CMK (cell line): ENCODE measurements at places on chromosomes 5 and 9.
A peak's percentile ranks its signal among the peaks of the same experiment; 100 is the strongest.

GRCh38 chr9:105690742-105691141, 3.6 kb upstream of the TMEM38B start:
- DNase-seq = no peak

- DNase-seq = no peak
These were observed 23.4 kb downstream of the HRH2 start for GRCh38 chr5:175681045-175681967.

GRCh38 chr5:130400091-130400490, 495.8 kb downstream of the CHSY3 start:
- no peak for DNase-seq

DNA sequence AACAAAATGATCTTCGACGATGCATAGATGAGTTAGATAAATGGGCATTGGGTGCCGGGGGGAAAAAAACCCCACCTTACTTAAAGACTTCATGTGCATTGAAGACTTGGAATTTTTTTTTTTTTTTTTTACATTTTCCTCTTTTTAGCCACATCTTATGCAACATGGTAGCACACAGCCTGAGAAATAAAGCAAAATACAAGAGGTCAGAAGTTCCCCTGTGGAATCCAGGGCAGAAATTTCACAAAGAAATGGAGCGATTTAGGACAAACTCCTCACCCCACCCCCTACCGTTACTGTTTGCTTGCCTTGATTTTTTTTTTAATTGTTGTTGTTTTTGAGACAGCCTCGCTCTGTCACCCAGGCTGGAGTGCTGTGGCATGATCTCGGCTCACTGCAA, 153.2 kb downstream of the GOLPH3 start:
- no peak for DNase-seq

GRCh38 chr5:173501922-173502321, 114.5 kb downstream of the BOD1 start:
- DNase-seq = no peak

DNA sequence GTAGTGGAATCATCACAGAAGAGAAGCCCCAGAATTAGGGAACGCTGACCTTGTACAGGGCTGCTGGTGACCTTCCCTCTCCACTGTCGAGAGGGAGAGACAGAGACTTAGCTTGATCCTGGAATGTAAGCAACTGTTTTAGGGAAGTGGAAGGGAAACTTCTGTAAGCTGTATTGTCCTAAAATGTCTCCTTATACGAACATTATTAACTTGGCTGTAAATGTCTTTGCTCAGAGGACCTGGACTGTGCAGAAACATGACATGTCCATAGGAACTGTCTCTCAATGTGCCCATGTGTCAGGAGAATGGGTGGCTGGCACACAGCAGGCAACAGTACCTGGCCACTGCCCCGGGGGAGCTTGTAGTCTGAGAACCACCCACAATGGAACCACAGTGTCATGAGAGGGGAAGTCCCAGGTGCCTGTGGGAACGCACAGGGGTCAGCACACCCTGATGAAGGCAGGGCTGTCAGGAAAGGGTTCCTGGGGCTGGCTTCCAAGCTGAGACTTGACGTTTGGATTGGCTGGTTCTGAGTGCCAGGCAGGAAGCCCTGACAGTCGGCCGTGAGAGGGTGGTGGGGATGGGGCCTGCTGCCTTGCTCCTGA, 34.0 kb downstream of the DAP start:
- DNase-seq = no peak

- DNase-seq = no peak
These were observed 80.6 kb downstream of the MYO10 start for GRCh38 chr5:16855485-16855884.

- DNase-seq = no peak
These were observed 153.1 kb downstream of the PCSK1 start for GRCh38 chr5:96279801-96280542.

GRCh38 chr9:19216466-19216865, 14.0 kb upstream of the DENND4C start:
- no peak for DNase-seq

GRCh38 chr5:12848709-12849108, 944.5 kb upstream of the CTNND2 start:
- DNase-seq = no peak

DNA sequence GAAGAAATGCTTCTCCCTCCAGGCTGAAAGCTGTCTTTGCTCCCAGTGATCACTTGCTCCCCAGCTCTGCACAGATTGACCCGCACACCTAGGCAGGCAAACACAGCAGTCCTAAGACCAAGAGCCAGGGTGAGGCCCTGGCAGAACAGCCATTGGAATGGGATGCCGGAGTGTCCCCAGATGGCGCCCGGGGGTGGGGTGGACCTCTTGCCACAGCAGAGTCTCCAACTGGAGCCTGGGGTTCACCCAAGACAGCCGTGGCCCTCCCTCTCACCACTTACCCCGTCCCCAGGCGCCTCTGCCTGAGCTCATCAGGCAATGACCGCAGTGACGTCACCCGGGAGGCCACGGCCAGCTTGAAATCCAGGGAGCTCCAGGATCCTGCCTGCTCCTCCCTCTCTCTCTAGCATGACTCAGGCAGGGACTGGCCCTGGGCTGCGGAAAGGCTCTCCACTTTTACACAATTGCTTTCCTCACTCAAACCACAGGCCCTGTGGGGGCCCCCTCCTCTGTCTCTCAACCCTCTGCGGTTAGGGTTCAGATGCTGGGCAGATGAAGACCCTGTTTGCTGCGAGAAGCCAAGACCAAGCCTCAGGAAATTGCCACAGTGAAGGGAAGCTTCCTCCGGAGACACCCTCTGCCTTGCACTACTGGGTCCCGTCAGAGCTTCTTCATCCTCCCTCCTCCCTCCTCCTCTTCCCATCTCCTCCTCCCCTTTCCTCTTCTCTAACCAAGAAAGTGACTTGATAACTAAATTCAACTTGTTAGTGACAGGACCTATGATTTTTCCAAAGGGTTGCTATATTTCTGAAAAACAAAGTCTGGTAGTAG, 24.3 kb upstream of the PTGES start:
- DNase-seq = peak; percentile 91

- no peak for DNase-seq
These were observed 396.2 kb downstream of the EFNA5 start for GRCh38 chr5:107274571-107274970.

- no peak for DNase-seq
These were observed 182.3 kb upstream of the MAP1B start for GRCh38 chr5:71924980-71925379.

- DNase-seq = no peak
These were observed 4.5 kb upstream of the CD274 start for GRCh38 chr9:5445886-5446285.

DNA sequence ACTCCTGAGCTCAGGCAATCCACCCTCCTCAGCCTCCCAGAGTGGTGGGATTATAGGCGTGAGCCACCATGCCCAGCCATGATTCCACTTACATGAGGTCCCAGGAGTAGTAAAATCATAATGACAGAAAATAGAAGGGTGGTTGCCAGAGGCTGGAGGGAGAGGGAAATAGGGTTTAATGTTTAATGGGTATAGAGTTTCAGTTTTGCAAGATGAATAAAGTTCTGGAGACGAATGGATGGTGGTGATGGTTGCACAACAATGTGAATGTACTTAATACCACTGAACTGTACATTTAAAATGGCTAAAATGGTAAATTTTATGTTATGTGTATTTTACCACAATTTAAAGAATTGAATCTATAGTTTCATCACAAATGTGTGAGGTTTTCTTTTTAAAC, 146.5 kb upstream of the ABCA1 start:
- DNase-seq = no peak

DNA sequence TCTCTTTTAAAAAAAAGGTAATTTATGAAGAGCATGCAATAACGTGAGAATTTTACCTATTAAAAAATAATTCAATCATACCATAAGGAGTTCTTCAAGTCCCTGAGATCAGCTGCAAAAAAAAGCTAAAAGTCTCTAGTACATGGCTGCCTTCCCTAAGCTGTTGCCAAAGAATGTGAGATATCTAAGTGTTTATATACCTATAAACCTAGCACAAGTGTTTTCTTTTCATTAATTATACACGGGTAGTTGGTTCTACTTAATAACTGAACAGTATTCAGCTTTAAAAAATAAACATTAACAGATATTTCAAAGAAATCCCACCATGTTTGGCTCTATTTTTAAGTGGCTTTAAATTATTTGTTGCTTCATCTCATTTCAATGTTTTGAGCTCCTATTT, 25.9 kb downstream of the FNBP1 start:
- DNase-seq = no peak

DNA sequence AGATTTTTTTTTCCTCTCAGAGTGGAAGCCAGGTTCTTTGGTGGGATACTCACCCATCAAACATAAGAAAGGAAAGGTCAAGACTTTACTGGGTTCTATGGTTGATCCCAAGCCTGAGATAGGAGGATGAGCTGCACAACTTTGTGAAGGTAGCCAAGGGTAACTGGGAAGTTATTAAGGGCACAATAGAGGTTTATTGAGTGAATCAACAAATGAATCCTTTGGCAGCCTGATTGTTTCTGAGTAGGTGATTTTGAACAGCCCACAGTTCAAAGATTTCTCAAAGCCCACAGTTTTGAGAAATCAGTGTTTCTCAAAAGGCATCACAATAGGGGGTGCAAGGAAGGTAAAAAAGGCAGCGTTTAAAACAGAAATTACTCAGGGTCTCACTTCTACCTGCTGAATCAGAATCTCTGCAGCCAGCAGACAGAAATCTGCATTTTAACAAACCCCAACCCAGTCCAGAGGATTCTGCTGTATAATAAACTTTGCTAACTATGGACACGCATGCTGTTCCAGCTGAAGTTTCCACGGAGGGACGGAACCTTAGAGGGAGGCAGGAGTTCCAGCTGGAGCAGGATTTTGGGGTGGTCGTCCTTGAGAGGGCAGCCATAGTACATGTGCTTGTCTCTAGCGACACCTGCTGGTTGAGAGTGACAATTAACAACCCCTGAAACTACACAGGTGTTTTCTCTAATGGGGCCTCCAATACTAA, 32.7 kb upstream of the FSD1L start:
- DNase-seq = peak; percentile 26

DNA sequence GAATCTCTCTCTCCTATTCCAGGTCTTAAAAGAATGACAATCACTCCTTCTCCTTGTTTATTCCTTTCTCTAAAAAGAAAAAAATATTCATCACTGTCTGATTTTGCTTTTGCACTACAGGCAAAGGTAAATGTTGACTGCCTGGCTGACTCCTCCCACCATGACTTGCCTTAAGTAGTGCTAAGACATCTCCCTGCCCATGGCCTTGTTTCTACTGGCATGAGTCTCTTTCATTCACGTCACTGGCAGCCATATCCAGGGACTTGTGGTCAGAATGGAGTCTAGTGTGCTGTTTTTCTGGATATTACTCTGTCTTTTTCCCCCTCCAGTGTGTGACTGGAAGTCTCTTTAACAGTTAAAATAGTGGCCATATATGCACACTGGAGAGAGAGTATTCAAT, 522.9 kb upstream of the DAB2 start:
- DNase-seq = no peak

- no peak for DNase-seq
These were observed 16.4 kb downstream of the SLC12A2 start for GRCh38 chr5:128099944-128100343.

DNA sequence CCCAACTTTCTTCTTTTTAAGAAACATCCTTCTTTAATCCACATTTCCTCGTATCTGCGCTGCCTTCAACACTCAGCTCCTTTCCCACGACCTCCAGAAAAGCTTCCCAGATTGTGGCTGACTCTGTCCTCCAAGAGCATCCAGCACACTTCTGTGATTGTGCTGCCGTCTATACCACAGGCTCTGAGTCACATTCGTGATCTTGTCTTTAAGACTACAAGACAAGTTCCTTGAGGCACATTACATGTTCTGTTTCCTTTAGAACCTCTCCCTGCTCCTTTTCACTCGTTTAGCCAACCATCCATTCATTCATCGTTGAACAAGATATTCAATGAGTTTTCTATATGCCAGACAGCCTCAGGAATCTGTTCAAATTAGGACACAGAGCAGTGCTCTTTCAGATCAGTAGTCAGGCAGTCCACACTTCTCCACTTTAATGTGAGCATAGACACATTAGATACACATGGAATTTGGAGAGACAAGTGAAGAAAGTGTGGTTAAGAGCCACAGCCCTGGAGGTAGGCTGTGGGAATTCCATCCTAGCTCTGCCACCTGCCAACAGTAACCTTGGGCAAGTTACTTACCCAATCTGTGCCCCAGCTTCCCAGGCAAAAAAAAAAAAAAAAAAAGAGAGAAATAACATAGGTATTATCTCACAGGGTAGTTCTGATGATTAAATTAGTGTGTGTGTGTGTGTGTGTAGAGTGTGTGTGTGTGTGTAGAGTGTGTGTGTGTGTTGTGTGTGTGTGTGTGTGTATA, 18.9 kb downstream of the WHRN start:
- DNase-seq = no peak

GRCh38 chr5:34998058-34998789, 49.5 kb downstream of the AGXT2 start:
- DNase-seq = no peak

GRCh38 chr9:79689576-79689975, 117.8 kb downstream of the TLE4 start:
- no peak for DNase-seq

GRCh38 chr5:180470361-180470760, 23.8 kb upstream of the CNOT6 start:
- no peak for DNase-seq

DNA sequence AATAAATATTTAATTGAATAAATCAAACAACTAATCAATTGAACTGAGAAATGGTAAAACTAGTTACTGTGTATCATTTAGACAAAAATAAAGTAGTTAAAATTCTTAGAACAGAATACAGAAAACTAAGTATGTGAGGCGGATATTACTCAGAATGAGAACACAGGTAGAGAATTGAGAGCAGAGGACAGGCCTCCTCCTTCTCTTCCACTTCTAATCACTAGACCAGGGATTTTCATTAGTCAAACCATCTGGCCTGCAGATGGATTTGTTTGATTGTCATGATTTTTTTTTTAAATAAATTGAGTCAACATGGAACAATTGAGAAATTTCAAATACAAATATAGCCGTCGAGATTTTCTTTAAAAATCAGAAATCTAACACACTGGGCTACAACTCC, 198.6 kb upstream of the HMHB1 start:
- DNase-seq = no peak

GRCh38 chr5:143446535-143447226, 43.2 kb upstream of the NR3C1 start:
- DNase-seq = no peak

GRCh38 chr9:117882171-117882570, 178.0 kb downstream of the TLR4 start:
- no peak for DNase-seq
